ENCODE measurements at places on chromosomes 12 and 14.
A peak's percentile ranks its signal among the peaks of the same experiment; 100 is the strongest.

DNA sequence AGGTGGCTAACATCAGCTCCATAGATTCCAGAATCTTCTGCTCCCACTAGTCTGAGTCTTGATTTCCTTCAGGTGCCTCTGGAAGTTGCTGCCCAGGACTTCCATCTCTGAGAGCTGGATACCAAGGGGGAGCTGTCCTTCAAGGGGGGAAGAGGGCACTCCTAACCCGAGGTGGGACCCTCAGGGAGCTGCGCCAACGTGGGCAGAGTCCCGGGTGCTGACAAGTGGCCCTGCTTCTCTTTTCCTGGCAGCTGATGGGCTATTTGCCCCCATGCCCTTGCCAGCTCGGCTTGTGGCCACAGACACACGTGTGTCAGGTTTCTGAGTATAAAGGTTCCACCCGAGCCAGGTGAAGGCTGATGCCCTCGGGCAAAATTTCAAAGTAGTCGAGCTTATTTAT is 272.5 kb downstream of the TTC8 start:
- no peak for DNase-seq

DNA sequence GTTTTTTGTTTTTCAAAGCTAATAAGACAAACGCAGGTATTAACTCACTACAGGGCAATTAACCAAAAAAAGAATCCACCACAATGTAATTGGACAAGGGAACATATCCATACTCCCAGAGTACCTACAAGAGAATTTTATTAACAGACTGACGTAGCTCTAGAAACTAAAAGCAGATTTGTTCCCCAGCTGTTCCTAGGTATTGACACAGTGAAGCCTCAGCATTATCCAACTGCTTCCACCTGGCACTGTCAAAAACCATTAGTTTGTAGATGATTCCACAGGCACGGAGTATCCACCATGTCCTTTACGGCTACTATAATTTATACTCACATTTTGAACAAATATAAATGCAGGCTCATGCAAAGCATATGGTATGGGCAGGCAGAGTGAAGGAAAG is 22.3 kb downstream of the PPM1H start:
- no peak for DNase-seq

GRCh38 chr12:120168337-120168736 is 26.2 kb downstream of the GCN1 start:
- DNase-seq: no peak

DNA sequence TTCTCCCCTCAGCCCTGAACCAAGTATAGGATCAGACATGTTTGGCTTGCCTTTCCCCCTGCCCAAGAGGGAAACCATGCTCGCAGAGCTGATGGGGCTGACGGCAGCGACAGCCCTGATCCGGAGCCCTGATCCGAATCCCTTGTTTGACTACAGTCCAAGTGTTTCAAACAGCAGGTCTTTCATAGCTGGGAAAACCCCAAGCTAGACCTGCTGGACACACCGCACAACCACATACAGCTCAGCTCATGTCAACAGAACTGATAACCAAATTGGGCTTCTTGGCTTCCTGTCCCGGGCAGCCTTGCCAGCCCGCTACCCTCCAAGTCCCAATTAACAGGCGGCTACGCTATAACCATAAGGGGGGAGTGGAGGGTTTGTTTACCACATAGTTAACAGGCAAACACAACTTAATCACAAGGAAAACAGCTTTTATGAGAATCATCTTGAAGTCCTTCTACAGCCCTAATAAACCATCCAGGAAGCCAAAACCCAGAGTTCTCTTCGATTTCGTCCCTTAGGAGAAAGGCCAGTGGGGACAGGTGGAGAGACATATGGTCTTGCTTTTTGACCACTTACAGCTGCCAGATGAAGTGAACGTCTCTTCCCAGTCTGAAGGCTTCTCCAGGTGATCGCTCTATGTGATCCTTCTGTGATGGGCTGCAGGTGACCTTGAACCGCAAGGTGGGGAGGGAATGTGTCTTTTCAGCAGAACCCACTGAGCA is 64.5 kb upstream of the MANSC4 start:
- DNase-seq: no peak

DNA sequence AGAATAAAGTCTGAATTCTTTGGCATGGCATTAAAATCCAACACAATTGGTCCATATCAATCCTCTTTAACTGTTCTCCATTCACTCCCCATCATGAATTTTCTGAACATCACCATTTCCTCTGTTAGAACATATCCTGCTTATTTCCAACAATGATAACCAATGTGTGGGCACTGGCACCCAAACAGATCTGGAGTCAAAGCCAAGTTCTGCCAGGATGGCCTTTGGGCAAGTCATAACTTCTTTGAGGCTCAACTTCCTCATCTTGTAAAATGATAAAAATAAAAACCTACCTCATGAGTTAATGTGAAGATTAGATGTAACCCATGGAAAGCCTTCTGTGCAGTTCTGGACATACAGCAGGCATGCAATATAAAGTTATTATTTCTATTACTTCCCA is 12.5 kb downstream of the PAWR start:
- no peak for DNase-seq

DNA sequence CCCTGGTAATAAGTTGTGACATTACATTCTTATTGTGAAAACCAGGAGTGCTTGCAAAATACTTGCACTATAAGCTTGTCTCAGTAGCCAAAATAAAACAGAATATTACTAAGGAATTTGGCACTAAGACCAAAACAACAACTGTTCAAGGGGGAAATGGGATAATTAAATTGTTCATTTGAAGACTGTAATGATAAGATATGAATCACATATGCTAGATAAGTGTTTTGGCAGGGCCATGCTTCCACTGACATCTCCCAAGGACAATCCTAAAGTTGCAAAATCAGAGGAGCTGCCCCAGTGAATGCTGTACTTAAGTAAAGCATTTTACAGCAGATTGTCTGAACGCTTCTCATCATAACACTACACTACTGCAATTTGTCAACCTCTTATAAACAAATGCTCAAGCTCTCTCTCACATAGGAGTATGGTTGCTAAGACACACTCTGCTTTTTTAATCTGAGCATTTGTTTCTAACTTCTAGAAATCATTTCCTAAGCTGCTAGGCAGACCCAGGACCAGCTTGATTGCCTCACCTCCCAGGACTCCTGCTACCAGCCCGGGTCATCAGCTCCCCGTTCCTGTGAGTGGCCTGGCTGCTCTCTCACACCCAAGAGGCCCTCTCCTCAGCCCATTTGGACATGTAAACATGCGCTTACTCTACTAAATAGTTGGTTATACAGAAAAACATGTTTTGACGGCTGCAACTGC is 191.5 kb downstream of the PAX9 start:
- no peak for DNase-seq

- DNase-seq: no peak
Observed at GRCh38 chr12:54378796-54379397, 5.6 kb downstream of the ZNF385A start.

- peak; percentile 47 for DNase-seq
Observed at GRCh38 chr14:67240168-67240932, 885 bp upstream of the PALS1 start.

- DNase-seq: no peak
Observed at GRCh38 chr12:121784460-121784859, 9.0 kb downstream of the RHOF start.

GRCh38 chr12:15214851-15215601 is 6.2 kb downstream of the RERG start:
- no peak for DNase-seq

GRCh38 chr12:41743835-41744234 is 400.8 kb downstream of the GXYLT1 start:
- DNase-seq: no peak

GRCh38 chr12:101743724-101744472 is 4.6 kb upstream of the SYCP3 start:
- DNase-seq: no peak

- DNase-seq: no peak
Observed at GRCh38 chr14:92599811-92600210, 86.2 kb downstream of the RIN3 start.

- no peak for DNase-seq
Observed at GRCh38 chr12:79558924-79559469, 131.8 kb downstream of the PAWR start.

DNA sequence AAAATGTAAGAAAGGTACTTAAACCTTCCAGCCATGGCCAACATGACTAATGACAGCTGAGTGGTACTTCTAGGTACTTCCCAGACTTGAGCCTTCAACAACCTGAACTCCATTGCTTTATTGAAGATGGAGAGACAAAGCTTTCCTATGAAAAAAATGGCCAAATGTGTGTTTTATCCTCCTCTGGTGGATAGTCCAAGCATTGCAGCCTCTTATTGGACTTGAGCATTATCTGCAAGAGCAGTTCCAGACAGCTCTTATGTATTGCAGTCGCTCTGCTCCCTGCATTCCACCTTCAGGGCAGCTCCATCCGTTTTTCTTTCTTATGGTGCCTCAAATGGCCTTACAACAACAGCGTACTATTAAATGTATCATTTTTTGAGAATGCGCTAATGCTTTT is 588.2 kb downstream of the NRXN3 start:
- no peak for DNase-seq

GRCh38 chr14:102694530-102695166 is 82.6 kb upstream of the TRAF3 start:
- DNase-seq: no peak

DNA sequence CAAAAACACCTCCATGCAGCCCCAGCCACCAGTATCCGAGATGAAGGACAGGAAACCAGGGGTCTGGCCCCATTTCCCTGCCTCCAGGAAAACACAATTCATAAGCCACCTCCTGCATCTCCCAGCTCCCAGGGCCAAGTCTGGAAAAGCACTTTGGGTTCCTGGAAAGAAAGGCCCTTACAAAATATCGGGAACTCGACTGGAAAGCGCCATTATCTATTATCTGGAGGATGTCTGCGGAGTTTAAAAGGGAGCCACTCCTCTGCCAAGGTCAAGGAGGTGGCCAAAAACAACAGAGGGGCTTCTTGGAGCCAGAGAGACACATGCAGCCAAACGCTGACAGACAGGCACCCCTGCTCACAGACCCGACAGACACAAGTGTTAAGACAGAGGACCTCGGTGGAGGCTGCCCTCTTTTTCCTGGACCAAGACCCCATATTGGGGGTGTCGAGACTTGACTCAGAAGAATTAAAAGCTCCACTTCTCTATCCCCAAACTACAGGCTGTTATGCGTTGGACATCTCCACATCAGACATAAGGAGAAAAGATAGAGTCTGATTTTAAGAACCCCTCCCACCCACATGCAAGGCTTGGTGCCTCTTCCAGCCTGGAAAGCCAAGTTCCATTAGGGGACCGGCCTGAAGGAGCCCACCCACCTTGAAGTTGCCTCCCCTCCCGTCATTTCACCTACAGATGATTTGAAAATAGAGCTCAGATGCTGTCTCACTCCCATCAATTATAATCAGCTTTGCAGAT is 9.6 kb downstream of the ACTN1 start:
- no peak for DNase-seq

DNA sequence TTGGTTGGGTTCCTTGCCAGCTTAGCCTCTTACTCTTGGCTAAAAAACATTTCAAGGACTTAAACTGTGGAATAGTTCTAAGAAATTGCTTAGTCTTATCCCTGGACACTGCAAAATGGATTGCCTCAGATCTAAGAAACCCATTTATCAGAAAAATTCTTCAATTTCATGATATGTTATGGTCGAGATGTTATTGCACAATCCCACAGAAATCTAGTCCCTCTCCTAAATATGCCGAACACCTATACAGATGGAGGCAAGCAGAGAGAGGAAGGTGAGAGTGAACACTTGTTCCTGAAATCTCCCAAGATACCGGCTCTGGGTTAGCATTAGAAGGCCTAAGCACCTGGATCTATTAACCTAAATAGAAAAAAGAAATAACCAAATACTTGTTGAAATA is 267.2 kb downstream of the PAWR start:
- DNase-seq: no peak

Data from activated naive CD8-positive, alpha-beta T cell treated with anti-CD3 and anti-CD28 coated beads, Interleukin-2, amount 10 ng/mL, durations not matched to agents 7 days and 5 days (primary cell).